ENCODE measurements at places on chromosomes 1 and 21.

- no peak overlapping the region for H3K27ac ChIP-seq
- no peak for DNase-seq
- H3K36me3 ChIP-seq, result peaks cover 33% of the 10 kb centered on the region
- H3K27me3 ChIP-seq, result no peaks in the 10 kb centered on the region
- H3K4me1 ChIP-seq, result peaks cover 24% of the 10 kb centered on the region
- H3K4me3 ChIP-seq, result no peak overlapping the region
Observed at GRCh38 chr1:109309347-109309746, 2.5 kb upstream of the MYBPHL start.

DNA sequence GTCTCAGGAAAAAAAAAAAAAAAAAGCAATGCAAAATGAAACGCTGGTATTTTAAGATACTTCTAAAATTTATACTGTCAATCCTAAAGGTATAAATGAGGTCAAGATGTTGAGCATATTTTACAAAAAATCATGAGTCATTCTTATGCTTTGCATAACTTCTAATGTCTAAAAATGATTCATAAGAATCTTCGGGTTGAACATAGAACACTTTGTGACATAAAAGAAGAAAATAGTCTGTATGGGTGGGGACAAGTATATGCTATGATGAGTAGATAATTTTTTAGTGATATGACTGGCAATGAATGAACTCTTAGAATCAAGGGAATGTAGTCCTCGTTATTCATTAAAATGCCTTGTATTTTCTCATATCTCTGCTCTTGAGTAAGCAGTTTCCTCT, 416.9 kb upstream of the USP24 start:
- H3K4me3 ChIP-seq, result no peak overlapping the region
- no peak overlapping the region for H3K27ac ChIP-seq
- DNase-seq, result no peak
- H3K36me3 ChIP-seq, result no peaks in the 10 kb centered on the region

DNA sequence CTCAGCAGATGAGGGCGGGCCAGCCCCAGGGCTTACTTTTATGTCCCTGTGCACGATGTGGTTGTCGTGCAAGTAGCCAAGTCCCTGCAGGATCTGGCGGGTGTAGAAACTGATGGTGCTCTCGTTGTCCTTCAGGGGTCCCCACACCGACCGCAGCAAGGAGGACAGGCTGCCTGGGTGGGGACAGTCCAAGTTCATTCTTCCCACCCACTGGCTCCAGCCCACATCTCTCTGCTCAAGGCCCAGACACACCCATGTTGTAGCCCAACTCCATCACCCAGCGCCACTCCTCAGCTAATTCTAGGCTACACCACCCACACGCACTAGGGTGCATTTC, 7.0 kb downstream of the MAP3K6 start:
- peaks cover 28% of the 10 kb centered on the region for H3K4me1 ChIP-seq
- H3K36me3 ChIP-seq, result peaks cover 76% of the 10 kb centered on the region
- H3K27me3 ChIP-seq, result no peaks in the 10 kb centered on the region
- no peak for DNase-seq
- no peak overlapping the region for H3K4me3 ChIP-seq

DNA sequence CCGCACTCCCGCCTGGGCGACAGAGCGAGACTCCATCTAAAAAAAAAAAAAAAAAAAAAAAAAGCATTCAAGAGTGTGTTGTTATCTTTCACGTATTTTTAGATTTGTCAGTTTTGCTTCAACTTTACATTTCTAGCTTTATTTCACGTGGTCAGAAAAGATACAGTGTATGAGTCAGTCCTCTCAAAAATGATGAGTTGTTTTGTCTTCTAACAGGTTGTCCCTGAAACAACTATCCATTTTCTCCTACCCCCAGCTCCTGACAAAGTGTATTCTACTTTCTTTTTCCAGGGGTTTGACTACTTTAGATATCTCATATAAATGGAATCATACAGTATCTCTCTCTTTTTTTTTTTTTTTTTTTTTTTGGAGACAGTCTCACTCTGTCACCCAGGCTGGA, 5.5 kb upstream of the ZNF695 start:
- no peaks in the 10 kb centered on the region for H3K36me3 ChIP-seq

GRCh38 chr1:114232691-114233090, 79.0 kb upstream of the SYT6 start:
- H3K27me3 ChIP-seq, result no peaks in the 10 kb centered on the region
- no peak overlapping the region for H3K4me3 ChIP-seq
- no peaks in the 10 kb centered on the region for H3K4me1 ChIP-seq
- no peak overlapping the region for H3K27ac ChIP-seq
- H3K36me3 ChIP-seq, result no peaks in the 10 kb centered on the region
- no peak for DNase-seq

All from neuronal stem cell (in vitro differentiated cells).